ENCODE measurements at places on chromosomes 5 and 9.

DNA sequence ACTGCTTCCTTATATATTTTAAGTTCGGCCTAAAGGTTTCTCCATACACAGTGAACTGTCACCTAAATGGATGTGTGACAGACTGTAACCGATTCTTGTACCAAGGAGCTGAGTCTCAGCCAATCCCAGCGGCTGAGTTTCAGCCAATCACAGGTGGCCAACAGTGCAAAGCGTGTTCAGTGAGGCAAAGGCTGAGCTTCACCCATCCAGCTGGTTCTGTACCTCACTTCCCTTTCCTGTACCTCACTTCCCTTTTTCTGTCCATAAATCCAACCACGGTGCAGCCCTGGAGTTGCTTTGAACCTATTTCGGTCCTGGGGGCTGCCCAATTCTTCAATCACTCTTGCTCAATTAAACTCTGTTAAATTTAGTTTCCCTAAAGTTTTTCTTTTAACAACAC lies 15.7 kb upstream of the TBC1D9B start:
- DNase-seq, result no peak

- peak; percentile 12 for DNase-seq
These were observed 36.4 kb downstream of the SREK1 start for GRCh38 chr5:66180282-66181155.

GRCh38 chr5:81657386-81657785 lies 93.5 kb downstream of the SSBP2 start:
- DNase-seq, result no peak

- no peak for DNase-seq
These were observed 67.6 kb downstream of the ANKRD33B start for GRCh38 chr5:10631316-10631996.

DNA sequence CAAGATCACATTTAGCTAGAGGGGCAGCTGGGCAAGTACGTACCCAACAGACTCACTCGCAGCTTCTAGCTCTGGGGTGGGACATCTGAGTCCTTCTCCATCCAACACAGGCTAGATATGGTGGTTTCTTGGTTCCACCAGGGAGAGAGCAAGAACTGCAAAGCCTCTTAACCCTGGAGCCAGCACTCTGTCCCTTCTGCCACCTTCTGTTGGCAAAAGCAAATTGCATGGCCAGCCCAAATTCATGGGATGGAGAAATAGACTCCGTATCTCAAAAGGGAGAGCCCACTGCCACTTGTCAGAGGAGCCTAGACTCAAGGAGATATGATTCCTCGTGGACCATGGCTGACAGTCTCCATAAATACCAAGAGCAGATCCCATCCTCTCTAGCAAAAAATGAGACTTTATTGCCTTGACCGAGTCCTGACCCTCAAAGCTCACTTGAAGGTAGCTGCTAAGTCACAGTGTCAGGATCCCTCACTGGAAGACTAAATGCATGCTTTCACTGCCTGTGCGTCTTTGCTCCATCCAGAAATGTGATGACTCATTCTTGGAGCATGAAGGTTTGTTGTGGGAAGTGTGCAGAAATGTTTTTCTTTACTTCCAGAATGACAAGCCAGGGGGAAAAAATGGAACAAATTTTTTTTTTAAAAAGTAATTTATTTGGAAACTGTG lies 28.8 kb upstream of the ROR2 start:
- peak; percentile 89 for DNase-seq

- DNase-seq, result no peak
These were observed 144.6 kb upstream of the RPS23 start for GRCh38 chr5:82422751-82423181.

DNA sequence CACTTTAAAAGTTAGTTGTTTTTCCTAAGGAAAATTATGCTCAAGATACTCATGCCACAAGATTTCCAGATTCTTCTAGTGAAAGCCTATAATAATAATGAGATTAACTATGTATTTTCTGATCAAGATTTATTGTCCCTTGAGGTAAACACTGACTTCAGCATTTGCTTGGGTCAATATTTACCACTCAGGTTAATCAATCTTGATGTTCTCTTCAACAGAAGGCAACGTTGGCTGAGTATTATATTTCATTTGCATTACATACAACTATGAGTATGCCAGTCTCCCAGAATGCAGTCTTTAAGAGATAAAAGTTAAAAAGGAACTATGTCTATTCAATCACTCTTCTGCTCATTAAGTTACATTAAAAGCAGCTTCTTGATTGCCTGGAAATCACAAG lies 115.6 kb downstream of the GPR21 start:
- no peak for DNase-seq

- DNase-seq, result peak; percentile 64
These were observed 781 bp downstream of the FOXD1 start for GRCh38 chr5:73447530-73448462.

DNA sequence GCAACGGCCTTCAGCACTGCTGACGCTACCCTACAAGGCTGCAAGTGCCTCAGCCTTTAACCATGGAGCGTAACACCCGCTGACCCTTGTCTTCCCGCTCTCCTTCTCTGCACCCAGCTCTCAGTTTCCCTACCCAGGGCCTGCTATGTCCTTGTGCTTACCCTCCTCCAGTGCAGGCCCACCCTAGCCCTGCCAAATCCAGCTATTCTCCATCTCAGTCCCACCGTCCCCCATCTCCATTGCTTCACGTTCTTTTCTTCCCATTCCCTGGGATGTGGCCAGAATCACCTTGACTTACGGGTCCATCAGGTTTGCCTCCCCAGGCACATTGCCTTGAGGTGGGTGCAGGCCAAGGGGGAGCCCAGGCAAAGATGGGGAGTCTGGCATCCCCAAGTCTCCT lies 91.2 kb downstream of the PAX5 start:
- no peak for DNase-seq

- DNase-seq, result no peak
These were observed 200.4 kb downstream of the SREK1 start for GRCh38 chr5:66344544-66344943.

DNA sequence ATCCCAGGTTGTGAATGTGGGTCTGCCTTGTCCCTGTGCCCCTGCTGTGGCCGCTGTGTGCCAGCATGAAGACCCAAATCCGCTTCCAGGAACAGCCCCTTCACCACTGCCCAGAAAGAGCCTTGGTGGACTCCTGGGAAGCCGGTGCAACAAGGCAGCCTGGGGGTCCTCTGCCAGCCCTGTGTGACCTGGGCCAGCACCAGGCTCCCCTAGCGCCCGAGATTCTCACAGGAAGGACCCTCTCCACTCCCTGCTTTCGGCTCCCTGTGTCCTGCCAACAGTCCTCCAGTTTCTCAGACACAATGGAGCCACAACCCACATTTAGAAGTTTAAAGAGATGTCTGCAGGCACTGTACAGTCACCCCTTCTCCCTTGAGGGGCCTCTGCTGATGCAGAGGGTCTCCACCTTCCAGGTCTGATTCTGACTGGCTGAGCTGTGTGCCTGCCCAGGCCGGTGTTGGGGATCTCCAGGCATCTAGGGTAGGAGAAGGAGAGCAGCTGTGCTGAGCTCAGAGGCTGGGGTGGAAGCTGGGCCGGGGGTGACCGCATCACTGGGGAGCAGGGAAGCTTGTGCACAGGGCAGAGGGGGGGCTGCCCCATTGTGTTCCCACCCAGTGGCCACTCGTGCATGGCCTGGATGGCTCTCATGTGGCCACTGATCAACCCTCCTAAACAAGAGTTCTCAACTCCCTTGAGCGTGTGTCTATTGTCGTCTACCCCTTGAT lies 174.0 kb downstream of the IRX2 start:
- DNase-seq, result no peak

DNA sequence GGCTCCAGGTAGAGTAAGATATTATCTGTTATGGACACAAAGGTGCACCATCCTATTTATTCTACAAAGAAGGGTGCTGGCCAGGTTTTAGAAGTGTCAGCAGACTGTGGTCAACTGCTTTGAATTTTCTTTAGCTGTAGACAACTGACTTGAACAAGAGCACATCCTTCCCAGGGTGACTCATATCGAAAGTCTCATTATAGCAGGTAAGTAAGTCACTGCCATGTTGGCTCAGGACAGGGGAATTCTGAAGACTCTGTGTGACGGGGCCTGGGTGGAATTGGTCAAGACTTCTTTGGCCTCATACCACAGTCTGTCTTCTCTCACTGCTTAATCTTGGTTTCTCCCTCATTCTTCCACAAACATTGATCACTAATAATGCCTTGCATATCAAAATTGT lies 214.5 kb upstream of the CDH9 start:
- DNase-seq, result no peak

- no peak for DNase-seq
These were observed 13.2 kb upstream of the FBP2 start for GRCh38 chr9:94606646-94607422.

DNA sequence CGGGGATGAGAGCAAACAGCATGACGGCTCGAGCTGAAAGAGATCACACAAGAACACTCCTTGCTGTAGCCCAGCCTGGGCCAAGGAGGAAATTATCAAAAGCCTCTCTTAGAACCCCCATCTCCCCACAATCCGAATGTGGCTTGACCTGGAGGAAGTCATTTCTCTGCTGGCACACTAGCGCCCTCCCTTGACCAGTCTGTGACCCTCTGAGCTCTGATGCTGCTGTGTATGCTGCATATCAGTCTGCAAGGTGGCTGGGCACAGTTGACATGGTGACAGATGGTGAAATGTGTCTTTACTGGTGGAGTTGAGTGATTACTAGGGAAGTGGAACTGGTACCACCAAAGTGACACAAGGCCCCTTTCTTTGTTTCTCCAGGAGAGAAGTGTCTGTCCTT lies 3.3 kb downstream of the SLC46A2 start:
- no peak for DNase-seq

- DNase-seq, result no peak
These were observed 54.3 kb upstream of the TNFSF15 start for GRCh38 chr9:114860187-114860586.

GRCh38 chr9:110575169-110575568 lies 4.4 kb downstream of the SVEP1 start:
- DNase-seq, result no peak

GRCh38 chr5:40672425-40672824 lies 7.3 kb upstream of the PTGER4 start:
- DNase-seq, result no peak

Measured in iris pigment epithelial cell (primary cell).